NCI-H187 (cell line): ENCODE measurements at places on chromosomes 2 and 18.
A peak's percentile ranks its signal among the peaks of the same experiment; 100 is the strongest.

GRCh38 chr2:147851244-147851930, 6.6 kb downstream of the ACVR2A start:
- DNase-seq, result no peak

GRCh38 chr2:142877216-142877838, at the start of gene KYNU:
TSS of gene KYNU (plus strand) at chr2:142877664. CDS start at chr2:142885368, 7,704 bp downstream.
- DNase-seq, result no peak

DNA sequence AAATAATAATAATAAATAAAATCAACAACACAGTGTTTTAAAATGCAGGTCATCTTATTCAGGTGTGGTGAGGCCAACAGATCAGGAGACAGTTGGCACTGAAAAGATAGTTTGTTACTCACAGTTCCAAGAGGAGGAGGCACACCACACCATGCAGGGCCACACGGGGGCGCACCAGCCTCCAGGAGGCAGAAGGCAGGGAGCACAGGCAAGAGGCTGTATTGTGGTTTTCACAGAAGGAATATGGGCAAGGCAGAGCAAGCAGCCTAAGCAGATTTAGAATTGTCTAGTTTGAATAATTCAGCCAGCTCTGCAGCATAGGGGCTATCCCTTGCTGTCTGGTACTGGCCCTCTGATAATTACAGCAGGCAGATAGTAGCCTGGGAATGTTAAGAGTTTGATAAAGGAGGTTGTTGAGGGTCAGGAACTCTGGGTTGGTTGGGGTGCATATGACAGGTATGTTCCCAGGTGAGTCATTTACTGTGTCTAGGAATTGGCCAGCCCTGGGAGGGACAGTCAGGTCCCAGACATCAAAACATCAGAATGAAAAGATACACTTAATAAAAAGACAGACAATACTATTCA, 31.3 kb downstream of the KIAA2012 start:
- no peak for DNase-seq

DNA sequence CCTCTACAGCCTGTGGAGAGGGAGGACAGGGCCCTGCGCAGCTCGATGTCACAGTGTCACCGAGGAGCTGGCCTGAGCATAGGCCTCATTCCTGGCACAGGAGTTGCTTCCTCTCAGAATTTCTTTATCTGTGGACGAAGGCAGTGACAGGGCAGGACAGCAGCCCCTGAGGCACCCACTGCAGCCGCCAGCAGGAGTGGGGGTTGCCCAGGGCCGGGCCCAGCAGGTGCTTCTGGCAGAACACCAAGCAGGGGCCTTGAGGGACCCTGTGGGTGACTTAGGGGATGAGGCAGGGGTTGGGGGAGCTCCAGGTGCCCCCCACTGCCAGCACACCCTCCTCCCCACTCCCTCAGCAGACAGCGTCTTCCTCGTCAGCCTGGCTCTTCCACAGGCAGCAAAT, 290.0 kb downstream of the PHLPP1 start:
- DNase-seq, result no peak

- DNase-seq, result no peak
Observed at GRCh38 chr2:46801731-46802664, 113.6 kb downstream of the MCFD2 start.

- no peak for DNase-seq
Observed at GRCh38 chr2:174985614-174986013, 19.6 kb downstream of the CHN1 start.

DNA sequence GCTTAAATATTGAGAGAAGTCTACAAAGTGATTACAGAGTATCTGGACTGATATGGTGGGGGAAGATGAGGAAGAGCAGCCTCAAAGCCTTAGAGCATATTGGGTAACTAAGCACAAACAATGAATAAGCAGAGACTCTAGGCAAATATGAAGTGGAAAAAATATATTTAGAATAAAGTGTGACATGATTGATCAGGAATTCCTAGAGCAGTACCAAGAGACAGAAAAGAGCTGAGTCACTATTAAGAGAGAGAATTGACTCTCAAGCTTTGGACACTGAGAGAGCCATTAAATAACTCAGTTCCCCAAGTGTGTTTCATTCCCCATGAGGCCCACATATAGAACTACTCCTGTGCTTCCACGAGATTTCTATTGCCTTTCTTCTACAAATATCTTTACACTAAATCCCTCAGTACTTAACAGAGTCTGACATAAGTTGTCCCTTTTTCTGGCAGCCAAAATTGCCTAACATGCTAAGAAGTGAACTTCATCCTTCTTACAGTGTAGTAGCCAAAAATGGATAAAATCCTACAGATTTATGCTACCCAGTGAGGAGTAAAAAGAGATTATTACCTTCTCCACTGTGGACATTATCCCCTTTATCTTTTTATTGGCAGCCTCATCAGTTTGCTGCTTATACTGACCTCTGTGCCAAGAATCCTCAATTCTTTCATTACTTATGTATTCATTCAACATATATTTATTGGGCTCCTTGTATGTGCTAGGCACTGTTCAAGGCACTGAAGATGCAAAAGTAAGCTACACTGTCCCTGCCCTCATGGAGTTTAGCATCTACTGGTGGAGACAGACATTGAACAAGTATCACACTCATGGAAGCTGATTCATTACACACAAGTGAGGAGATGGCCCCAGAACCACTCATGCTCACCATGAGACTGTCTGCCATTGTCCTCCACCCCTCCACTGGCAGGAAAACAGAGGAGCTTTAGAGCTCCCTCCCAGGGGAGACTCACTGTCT, 45.4 kb downstream of the SLC40A1 start:
- no peak for DNase-seq

DNA sequence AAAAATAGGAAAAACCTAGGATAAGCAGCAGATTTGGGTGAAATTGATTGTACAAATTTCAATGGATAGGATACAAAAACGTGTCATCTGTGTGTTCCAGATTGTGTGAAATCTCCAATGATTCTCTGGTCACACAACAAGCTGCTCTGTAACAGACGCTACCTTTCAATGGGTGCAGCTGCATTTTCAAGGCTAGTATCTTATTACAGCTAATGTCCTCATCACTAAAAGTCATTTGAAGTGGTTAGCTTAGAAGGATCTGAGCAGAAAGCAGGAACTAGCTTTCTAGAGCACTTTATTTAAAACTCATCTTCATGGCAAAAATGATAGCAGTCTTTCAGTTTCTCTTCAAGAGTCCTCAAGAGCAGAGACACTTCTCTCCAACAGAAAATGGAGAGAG, 364.6 kb downstream of the LRP1B start:
- DNase-seq, result no peak

DNA sequence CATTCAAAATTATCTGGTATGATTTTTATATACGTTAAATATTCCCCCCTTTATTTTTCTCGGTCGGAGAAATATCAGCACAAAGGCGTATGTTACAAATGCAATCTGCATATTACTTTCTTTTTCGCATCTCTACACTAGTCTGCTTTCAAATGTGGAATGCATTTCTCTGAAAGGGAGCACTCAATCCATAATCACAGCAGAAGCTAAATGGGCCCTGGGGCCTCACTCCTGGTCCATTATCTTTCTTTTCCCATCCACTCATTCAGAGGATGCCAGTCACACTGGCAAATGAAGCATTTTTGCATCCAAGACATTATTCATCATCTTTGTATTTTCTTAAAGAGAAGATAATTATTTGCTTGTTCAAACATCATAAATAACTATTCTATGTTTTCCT, 295.2 kb upstream of the LRP1B start:
- DNase-seq, result no peak

- DNase-seq, result no peak
Observed at GRCh38 chr2:99743146-99743545, 253.3 kb upstream of the REV1 start.

GRCh38 chr18:13616525-13617035, 109.8 kb downstream of the FAM210A start:
- no peak for DNase-seq

DNA sequence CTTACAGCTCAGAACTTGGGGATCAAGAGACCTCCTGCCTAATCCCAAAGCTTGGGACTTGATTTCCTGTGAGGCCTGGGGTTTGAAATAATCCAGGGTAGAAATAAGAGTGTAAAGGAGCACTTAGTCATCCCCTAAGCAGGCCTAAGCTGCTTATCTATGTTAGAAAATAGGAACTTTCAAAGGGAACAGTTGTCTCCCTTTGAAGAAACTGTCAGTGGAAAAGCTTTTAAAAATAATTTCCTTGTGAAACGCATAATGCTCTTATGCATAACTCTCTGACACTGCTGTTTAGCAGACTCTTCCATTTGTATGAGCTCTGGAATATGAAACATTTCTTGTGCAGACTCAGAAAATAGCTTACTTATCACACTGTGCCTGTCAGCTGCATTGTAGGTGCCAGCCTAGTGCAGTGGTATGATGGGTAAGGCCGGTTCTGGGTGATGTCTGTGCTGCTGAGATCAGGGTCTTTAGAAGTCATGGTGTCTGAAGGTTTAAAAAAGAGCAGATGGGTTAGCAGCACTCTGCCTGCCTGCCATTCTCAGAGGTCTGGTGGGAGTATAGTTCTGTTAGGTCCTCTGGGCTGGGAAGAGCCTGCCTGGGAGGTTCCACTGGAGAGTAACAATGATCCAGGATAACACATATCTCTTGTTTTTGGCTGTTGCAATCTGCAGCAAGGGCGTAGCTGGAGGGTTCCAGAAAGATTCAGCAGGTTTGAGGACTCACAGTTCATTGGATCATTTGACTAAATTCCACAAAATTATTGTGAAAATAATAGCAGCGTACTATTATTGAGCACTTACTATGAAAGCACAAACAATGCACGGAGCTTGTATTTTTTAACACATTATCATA, 283.2 kb upstream of the MEX3C start:
- no peak for DNase-seq

DNA sequence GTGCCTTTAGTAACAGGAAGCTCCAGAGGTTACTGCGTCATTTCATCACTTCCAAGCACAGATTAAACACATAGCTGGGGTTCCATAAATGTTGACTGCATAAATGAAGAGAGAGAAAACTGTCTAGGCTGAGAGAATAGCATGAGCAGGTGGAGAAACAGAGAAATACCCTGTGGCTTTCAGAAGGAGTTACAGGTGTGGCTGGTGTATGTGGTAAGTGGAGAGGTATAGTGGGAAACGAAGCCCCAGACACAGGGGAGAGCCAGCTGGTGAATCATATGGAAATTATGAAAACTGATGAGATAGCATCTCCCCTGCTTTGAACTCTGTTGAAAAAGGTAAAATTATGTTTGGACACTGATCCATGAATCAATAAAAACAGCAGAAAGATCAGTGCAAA, 807.4 kb upstream of the POU3F3 start:
- DNase-seq, result no peak

- no peak for DNase-seq
Observed at GRCh38 chr18:8960740-8961657, 141.5 kb upstream of the NDUFV2 start.

GRCh38 chr2:134713176-134713575, 5.6 kb downstream of the TMEM163 start:
- no peak for DNase-seq

- no peak for DNase-seq
Observed at GRCh38 chr2:105406221-105406620, 7.4 kb upstream of the FHL2 start.

- DNase-seq, result no peak
Observed at GRCh38 chr18:12839057-12839525, 44.9 kb downstream of the PTPN2 start.

- no peak for DNase-seq
Observed at GRCh38 chr2:181235683-181236459, 221.3 kb upstream of the ITGA4 start.

DNA sequence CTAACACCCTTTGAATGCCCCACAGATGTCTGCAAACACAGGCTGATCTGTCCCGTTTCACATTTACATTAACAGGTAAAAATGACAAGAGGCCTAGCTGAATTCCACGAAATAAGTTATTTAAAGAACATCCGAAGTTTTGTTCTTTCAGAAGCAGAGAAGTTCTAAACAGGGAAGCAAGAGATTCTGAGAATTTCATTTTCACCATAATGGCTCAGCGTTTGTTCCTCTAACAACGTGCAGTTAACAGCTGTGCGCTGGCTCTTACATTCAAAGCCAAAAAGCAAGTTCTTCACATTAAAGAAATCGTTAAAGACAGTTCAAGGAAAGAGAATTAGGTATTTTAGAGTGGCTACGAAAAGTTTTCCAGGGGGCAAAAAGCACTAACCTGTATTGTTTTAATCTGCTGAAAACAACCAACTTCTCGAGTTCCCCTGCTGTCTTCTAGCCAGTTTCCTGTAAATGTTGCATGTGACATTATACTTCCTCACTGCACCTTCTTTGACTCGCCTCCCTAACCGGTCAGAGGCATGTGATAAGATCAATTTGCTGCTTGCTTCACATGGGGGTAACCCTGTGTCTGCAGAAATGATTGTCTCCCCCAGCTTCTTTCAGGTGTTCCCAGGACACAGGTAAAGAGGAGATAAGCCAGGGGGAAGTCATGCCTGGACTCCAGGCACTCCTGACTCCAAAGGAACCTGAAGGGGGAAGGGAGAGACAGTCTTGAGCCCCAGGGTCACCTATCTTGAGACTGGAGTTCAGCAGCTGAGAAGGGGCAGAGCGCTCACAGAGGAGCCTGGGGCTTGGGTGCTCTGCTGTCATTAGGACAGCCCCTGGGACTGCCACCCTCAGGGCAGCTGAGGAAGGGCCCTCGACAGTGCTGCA, 36.8 kb upstream of the WIPF1 start:
- no peak for DNase-seq

GRCh38 chr2:38315707-38316333, 61.3 kb downstream of the ATL2 start:
- DNase-seq, result peak; percentile 22

DNA sequence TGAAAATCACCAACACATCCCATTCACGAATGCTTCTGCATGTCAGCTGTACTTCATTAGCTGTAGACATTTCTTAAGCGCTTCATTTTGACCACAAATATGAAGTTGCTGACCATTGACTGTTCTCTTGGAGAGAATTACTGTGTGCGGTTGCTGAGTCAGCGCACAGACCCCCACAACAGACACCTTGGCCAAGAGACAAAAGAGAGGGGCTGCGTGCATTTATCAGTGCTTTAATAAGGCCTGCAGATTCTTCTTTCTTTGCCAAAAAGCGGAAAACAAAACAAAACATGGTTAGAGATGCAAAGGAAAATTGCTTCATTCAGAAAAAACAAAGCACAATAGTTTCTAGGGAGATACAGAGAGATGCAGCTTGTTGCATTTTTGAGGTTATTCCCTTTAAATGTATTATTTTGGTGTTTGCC, 174.7 kb downstream of the ACKR3 start:
- no peak for DNase-seq

GRCh38 chr2:62321380-62322289, 125.7 kb downstream of the B3GNT2 start:
- no peak for DNase-seq

- DNase-seq, result no peak
Observed at GRCh38 chr2:17713291-17713690, 40.3 kb downstream of the SMC6 start.

GRCh38 chr2:9380702-9381628, 42.4 kb downstream of the ITGB1BP1 start:
- DNase-seq, result no peak

- DNase-seq, result no peak
Observed at GRCh38 chr2:46142546-46143428, 154.4 kb upstream of the EPAS1 start.

GRCh38 chr2:11589316-11589940, 55.6 kb downstream of the GREB1 start:
- DNase-seq, result no peak

GRCh38 chr2:76274676-76275075, 564.0 kb upstream of the GCFC2 start:
- DNase-seq, result no peak

GRCh38 chr2:189834059-189834458, 49.8 kb downstream of the PMS1 start:
- no peak for DNase-seq
